Stimulated activated CD8-positive, alpha-beta memory T cell treated with anti-CD3 and anti-CD28 coated beads, Interleukin-4, amount 100 ng/mL, for 4 hours (primary cell): ENCODE measurements at places on chromosomes 2 and 18.

GRCh38 chr2:155223781-155224406 lies 525.4 kb downstream of the KCNJ3 start:
- no peak for DNase-seq

DNA sequence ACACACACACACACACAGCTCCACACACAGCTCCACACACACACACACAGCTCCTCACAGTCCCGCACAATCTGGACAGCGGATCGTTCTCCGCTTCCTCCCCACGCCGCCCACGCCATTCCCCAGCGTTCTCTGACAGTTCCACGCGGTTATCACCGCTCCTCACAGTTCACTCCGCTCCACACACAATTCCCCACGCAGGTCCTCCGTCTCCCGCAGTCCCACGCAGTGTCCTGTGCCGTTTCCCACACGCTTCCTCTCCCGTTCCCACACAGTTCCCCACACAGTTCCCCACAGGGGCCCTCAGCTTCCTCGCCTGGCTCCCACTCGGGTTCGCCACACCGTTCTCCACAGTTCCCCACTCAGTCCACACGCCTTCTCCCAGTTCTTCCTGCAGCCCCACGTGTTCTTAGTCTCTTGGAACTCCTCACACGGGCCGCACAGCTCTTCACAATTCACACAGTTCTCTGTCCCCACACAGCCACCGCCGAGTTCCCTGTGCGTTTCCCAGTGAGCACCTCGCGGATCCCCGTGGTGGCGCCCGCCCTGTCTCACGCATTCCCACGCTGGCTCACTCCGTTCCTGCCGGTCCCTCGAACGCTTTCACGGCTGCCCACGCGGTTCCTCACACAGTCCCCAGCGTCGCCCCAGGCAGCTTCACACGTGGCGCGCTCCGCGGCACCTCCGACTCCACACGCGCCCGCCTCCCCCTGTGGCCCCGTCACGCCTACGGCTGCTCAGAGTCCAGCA lies 38.4 kb downstream of the KIF1A start:
- no peak for DNase-seq

DNA sequence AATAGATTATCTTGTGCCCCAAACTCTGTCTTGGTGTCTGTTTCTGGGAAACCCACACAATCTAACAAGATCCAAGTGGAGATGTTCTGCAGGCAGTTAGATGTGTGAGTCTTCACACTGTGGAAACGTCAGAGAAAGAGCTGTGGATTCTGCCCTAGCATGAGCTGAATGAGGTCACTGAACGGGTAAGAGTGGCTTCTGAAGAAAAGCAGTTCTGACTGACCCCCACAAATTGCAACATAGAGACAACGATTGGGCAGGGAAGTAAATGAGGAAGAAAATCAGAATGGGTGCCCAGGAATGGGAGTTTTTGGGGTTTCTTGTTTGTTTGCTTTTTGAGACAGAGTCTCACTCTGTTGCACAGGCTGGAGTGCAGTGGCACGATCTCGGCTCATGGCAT lies 12.9 kb upstream of the RPL37A start:
- DNase-seq = no peak

- no peak for DNase-seq
These were observed 206.5 kb upstream of the AGAP1 start for GRCh38 chr2:235287375-235287733.

DNA sequence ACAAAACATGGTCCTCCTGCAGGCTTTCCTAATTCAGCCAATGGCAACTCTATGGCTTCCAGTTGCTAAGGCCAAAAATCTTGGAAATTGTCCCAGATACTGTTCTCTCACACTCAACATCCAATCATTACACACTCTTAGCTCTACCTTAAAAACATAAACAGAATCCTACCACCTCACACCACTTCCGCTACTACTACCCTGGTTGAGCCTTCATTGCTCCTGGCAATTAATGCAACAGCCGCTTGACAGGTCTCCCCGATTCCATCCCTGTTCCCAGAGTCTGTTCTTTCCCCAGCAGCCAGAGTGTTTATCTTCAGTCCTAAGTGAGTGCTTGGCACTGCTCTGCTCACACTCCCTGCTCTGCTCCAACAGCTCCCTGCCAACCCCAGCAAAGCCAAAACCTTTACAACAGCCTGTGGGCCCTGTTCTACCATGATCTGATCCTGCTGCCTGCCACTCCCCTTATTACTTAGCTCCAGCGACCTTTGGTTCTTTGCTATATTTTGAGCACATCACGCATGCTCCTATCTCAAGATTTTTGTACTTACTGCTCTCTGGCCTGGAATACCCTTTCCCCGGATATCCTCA lies 67.5 kb upstream of the AMMECR1L start:
- no peak for DNase-seq

DNA sequence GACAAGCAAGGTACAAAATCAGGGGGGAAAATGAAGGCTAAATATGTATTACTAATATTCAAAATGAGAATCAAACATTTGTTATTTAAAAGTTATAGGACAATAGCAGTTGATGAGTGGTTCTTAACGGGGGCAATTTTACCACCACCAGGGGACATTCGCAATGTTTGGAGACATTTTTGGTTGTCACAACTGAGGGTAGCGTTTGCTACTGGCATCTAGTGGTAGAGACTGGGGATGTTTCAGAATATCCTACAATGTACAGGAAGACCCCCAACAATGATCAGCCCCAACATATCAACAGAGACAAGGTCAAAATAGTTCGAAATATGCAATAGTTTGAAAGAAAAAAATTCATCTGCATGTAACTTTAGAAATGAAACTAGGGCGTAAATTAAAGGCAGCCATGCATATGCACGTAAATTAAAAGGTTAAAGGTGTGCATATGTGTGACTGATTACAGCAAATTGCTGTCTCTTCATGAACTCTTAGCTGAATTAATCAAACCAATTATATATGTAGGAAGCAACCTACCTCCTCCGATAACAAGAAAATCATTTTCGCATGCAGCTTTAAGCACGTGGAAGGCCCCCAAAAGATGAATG lies 61.2 kb upstream of the CUL3 start:
- no peak for DNase-seq

DNA sequence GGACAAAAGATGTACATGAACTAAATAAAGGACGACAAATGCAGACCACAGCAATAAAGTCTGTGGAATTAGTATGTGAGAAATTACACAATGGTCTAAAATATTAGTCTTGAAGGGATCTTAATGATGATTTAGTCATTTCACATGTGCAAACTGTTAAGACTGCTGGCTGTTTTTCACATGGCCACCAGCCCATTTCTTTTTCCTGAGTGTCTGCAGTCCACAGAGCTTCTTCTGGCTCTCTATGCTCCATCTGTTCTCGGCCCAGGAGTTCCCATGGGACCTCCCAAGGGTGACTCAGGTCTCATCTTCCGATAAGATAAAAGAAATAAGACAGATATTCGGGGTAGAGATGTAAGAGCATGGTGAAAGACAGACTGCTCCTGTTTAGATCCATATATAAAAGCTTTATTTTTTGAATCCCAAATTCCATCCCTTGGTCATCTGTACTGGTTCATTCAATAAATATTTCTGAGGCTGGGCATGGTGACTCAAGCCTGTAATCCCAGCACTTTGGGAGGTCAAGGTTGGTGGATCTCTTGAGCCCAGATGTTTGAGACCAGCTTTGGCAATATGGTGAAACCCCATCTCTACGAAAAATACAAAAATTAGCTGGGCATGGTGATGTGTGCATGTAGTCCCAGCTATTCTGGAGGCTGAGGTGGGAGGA lies 20.1 kb downstream of the IL1RL1 start:
- DNase-seq = no peak

- DNase-seq = no peak
These were observed 38.8 kb downstream of the ADAM23 start for GRCh38 chr2:206482123-206482522.

GRCh38 chr18:60113396-60113795 lies 213.6 kb downstream of the PMAIP1 start:
- DNase-seq = no peak

- DNase-seq = no peak
These were observed 133.9 kb upstream of the TLK1 start for GRCh38 chr2:171294608-171295007.

GRCh38 chr18:56770873-56771272 lies 119.7 kb downstream of the WDR7 start:
- DNase-seq = no peak

DNA sequence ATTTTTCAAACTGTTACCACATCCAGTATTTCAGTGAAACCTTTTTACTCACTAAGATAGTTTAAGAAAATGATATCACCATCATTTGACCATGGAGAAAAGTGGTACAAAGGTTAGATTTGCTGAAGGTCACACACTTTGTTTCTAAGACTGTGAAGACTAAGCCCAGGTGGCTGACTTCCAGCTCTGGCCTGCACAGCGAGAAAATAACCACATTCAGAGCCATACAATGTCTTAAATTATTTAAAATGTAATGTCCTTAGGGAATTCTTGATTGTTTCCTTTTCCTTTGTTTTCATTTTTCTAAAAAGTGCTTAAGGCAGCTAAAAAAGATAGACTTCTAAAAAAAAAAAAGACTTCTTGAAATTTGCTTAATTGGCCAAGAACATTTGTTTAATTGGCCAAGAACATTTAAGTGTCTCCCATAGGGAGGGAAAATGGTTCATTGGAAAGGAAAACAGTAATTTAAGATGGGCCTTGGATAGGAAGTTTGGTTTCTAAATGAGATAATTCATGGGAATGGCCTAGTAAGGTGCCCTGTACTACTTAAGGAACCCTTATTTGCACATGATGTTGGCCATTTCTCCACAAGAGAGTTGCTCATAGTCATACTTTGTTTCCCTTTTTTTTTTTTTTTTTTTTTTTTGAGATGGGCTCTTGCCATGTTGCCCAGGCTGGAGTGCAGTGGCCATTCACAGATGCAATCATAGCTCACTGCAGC lies 45.2 kb downstream of the CYP1B1 start:
- DNase-seq = no peak

- DNase-seq = no peak
These were observed 283.9 kb downstream of the SLC8A1 start for GRCh38 chr2:40168032-40168431.

DNA sequence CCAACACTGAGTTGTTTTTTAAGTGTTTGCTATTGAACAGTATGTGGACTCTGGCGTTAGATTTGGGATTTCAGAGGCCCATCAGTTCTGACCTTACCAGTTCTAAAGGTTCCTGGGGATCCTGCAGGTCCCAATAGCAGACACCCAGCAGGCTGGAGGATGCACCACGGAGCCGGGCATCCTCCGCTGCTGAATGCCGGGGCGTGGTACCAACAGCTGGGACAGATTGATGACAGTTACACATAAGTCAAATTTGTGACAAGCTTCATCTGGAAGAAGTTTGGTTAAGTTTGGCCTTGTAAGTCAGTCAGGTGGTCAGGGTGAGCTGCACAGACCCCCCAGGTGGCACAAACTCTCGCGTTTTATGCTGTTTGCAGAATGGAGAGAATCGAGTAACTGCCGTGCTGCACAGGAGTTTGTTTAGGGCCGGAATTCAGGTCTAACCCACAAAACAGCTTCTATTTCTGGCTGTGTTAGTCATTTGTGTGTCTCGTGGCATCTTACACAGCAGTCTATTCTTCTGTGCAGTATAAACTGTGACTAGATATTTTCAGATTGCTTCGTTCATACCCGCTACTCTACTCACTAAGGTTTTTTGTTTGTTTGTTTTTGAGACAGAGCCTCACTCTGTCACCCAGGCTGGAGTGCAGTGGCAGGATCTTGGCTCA lies 19.2 kb downstream of the CTDP1 start:
- DNase-seq = no peak

DNA sequence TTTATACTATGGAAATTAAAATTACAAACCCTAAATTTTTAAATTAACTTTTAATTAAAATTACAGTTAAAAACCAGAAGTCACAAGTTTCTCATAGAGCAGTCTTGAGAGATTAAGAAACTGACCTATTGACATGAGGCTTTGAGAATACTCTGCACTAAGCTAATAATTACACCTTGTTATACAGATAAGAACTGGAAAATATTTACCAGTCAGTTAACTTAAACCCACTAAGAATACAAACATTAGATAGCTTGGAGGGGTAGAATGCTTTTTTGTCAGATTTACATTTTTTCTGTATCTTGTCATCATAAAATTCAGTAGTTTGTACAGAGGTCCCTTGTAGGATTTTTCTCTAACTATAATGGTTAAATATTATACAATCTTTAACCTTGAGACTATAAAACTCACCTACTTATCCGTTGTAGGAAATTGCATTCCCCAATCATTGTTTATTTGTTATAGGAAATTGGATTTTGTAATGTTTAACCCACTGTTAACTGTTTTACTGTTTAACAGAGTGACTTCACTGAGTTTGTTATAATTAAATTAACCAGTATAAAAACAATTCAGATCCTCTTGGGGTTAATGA lies 219.7 kb upstream of the PKDCC start:
- DNase-seq = no peak

DNA sequence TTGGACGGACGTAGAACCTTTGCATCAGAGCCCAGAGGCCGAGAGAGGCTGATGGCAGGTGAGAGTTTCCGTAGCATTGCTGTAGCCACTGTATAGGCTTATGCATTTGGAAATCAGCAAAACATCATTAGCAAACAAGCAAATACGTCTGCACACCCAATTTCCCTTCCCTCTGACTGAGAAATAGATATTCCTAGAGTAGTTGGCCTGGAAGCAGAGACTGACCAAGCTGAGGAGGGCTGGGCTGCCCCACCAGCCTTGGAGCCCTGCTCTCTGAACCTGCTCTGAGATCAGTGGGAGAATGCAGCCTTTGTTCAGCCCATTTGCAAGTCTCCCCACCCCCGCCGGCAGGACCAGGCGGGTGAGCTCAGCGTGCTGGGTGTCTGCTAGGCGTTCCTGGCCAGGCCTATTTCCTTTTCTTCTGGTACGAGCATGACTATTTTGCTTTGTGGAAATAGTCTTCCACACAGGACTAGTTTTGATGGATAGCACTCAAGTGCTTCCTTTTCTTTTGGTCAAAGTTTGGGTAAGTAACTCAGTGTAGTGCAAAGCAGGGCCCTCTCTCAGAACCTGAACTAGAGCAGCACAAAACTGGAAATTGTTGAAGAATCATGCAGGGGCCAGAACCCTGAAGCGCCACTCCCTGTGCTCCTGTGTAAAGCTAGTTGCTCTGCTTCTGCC lies 21.9 kb upstream of the RNF149 start:
- DNase-seq = no peak

DNA sequence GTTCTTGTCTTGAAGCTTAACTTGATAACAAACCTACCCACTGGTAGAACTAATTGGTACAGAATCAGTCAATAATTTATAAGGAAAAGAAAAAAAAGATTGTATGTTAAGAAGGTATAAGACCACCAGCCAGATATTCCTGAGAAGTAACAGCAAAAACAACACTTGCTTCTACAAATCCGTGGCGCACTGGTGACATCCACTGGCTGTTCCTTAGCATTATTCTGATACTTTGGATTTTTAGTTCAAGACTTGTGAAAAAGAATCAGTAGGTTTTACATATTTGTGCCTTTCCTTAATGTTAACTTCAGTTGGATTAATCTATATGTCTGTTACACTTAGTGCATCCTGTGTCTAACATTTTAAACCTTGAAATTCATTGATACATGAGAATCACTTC lies 141.8 kb downstream of the GRB14 start:
- DNase-seq = no peak

DNA sequence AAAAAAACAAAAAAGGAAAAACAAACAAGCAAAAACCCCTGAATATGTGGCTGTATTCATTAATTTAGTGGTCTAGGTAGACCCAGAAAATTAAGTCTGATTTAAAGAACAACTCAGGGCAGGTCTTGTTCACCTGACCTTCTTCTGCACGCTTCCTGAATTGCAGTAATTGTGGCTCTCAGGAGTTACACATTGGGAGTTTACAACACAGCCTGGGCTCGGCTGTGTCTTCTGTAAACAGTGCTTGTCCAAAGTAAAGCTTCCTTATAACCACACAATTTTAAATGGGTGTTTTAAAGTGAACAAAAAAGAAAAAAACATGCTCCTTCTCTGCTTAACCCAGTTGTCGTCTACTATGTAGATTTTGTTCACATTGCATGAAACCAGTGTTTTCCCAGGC lies 8.3 kb upstream of the MTIF2 start:
- no peak for DNase-seq
